Chondrocyte (in vitro differentiated cells): ENCODE measurements at places on chromosomes 2 and 18.

GRCh38 chr2:160432633-160433032 lies 61.0 kb downstream of the RBMS1 start:
- DNase-seq = no peak

GRCh38 chr2:30649828-30650227 lies 157.4 kb downstream of the CAPN13 start:
- no peak for DNase-seq

- DNase-seq = no peak
Observed at GRCh38 chr2:20443276-20443920, 3.5 kb upstream of the RHOB start.

DNA sequence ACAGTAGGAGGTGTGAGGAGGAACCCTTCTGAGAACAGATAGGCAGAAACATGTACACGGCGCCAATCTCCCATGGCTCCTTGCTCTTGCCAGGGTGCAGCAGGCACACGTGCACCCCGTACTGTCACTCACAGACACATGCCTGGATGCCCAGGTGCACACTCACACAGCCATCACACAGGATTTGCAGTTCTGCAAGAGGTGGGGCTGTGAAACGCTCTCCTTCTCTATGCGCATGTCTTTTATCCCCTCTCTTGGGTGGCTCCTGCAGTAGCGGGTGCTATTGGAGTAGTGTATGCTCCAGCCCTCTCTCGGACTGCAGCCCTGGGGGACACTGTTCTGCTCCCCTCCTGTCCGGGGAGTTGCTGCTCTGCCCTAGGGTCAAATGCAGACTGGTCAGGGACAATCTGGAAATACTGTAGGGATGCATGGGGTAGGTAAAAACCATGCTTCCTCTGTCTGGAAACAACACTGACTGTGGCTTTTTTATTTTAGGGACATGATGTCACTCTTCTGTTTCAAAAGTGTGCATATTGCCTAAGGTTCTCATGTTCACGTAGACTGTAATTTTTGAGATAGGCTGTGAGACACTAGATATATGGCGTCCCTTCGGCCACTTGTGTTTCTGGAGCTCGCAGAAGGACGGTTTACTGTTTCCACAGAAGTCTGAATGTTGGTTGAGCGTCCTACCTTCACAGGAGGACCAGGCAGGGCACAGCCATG lies 118.5 kb downstream of the PRKCE start:
- no peak for DNase-seq

DNA sequence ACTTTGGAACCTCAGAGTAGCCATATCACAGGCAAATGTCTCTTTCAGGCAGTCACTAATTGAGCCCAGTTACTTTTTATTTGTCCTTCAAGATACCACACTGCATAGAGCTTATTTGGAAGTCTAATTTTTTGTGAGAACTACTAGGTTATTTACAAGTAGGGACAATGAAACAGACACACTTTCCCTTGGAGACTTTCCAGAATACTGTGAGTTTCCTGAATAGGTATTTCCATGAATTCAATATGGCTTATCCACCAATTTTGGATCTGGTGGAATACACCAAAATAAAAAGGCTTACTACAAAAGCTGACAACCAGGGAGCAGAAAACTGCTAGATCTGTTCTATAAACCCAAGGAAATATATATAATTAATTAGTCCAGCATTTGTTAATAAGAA lies 83.3 kb downstream of the NRXN1 start:
- DNase-seq = no peak

- DNase-seq = no peak
Observed at GRCh38 chr2:161358838-161359237, 50.6 kb downstream of the PSMD14 start.

GRCh38 chr18:46215902-46216723 lies 111.9 kb downstream of the HAUS1 start:
- no peak for DNase-seq

- DNase-seq = no peak
Observed at GRCh38 chr2:74461187-74462053, 3.2 kb downstream of the WBP1 start.
